ENCODE measurements at places on chromosomes 3 and 15. TPM values are rescaled to one million over a fixed set of nuclear protein-coding genes. Genes with fewer than 3 reads are reported as not detected.

The ST8SIA2 gene
- total RNA-seq = not detected

The POLR2M gene
- 55.9 TPM for total RNA-seq

DNA sequence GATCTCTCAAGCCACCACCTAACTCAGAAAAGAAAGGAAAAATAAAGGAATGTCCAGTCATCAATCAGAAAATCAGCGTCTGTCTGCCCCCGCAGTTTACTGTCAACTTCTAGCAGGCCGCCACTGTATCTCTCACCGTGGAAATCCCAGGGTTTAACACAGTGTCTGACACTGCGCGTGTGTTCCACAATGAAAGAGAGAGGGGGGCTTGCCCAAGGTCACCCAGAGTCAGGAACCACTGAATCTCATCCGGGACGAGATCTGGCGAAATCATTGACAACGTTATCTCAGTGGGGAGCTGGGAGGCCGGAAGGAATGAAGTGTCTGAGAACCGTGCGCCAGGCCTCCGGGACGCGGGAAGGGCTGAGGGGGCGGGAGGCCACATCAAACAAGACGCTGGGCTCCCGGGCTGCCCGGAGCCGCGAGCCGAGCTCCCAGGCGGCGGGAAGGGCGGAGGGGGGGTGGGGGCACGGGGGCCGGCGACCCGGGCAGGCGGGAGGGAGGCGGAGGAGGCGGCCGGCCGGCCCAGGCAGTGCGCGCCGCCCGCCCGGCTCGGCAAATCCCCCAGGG is 2.2 kb upstream of the HES1 start:
- DNase-seq = peak; percentile 90

- no peak for DNase-seq
These were observed 16.9 kb upstream of the FAM81A start for GRCh38 chr15:59420986-59421618.
